ENCODE measurements at places on chromosomes 12 and 14.

GRCh38 chr12:52212701-52213563 lies 20.1 kb upstream of the KRT7 start:
- no peak for DNase-seq

- DNase-seq: no peak
These were observed 35.2 kb downstream of the CDC42BPB start for GRCh38 chr14:103022002-103022684.

DNA sequence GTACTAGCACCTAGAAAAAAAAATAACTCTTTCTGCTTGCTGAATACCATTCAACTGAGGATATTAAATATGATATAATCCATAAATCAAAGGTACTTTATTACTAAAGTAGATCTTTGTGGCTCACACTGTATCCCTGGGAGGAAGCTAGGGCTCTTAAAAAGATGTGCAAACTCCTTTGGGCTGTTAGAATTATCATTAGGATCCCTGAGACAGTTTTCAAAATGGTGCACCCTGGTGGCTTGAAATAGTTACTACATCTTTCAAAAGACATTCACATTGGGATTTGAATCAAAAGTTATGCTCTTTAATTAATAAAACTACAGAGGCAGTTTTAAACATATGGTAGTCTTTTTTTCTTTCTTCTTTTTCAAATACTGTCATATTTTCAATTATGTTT lies 228.5 kb upstream of the G2E3 start:
- DNase-seq: no peak

DNA sequence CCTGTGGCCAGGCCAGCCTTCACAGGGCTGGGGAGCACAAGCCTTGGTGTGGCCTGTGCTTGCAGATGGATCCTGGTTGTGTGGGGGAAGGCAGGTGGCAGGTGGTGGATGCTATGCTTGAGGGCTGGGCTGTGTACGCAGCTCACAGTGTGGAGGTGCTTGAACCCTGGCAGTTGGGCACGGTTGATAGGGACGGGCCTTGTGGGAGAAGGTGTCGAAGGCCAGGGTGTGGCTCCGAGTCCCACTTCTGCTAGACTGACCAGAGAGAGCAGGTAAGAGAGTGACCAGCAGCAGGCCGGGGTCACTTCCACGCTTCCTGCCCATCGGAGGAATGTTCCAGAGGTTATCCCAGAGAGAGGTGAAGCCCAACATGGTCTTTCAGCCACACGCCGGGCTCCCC lies 85.5 kb downstream of the CACNA1C start:
- DNase-seq: no peak

GRCh38 chr12:60415351-60415750 lies 819.5 kb downstream of the SLC16A7 start:
- DNase-seq: no peak
